NAMALWA (cell line): ENCODE measurements at places on chromosomes 2 and 18.

GRCh38 chr2:10285556-10286198, 17.0 kb upstream of the HPCAL1 start:
- DNase-seq = no peak

- DNase-seq = no peak
These were observed 482 bp downstream of the DLGAP1 start for GRCh38 chr18:4454537-4455112.

DNA sequence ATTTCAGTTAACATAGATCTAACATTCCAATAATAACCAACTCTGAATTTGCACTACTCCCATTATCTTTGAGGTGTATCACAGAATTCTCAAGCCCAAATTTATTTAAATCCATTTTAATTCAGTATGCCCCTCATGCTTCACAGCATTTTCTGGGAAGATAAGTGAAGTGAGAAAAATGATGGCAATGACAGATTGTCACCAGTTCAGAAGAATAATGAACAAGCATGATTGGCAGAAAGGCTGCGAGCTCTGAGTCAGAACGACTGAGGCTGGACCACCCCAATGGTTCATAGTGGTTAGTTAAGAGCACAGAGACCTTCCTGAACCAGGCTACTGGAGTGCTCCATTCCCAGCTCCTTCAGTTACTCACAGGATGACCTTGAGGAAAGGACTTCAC, 4.9 kb downstream of the SPRED2 start:
- DNase-seq = no peak

- DNase-seq = no peak
These were observed 3.8 kb upstream of the GATA6 start for GRCh38 chr18:22165603-22166068.

DNA sequence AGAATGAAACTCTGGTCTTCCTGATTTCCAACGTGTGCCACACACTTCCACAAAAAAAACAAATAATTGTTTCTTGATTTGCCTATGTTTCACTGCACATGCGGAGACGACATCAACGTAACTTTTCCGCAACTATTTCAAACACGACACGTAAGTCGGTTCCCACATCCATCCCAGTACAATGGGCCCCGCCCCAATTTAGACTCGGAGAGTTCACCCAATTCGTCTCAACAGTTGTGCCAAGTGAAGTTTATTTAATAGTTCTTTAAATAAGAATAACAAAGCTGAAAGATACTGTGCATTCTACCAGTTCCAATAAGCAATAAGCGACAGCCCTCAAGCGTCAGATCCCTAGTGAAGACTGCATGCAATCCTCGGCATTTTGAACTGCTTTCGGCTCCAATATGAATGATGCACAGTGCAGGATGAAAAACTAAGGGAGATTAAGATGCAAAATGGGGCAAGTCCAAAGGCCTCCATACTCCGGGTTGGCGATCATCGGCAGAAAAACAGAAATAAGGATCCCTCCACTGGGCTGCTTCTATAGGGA, 664 bp downstream of the CCT4 start:
- no peak for DNase-seq

GRCh38 chr2:98438190-98439133, 6.2 kb upstream of the INPP4A start:
- DNase-seq = no peak
